ENCODE measurements at places on chromosomes 13 and 19. TPM values are rescaled to one million over a fixed set of nuclear protein-coding genes. Genes with fewer than 3 reads are reported as not detected.

GRCh38 chr13:19791953-19792537 lies 9.3 kb upstream of the PSPC1 start:
- no peak overlapping the region for H3K27ac ChIP-seq
- H3K36me3 ChIP-seq = peaks cover 5% of the 10 kb centered on the region
- H3K4me3 ChIP-seq = no peak overlapping the region
- no peak for DNase-seq
- H3K27me3 ChIP-seq = no peaks in the 10 kb centered on the region

DNA sequence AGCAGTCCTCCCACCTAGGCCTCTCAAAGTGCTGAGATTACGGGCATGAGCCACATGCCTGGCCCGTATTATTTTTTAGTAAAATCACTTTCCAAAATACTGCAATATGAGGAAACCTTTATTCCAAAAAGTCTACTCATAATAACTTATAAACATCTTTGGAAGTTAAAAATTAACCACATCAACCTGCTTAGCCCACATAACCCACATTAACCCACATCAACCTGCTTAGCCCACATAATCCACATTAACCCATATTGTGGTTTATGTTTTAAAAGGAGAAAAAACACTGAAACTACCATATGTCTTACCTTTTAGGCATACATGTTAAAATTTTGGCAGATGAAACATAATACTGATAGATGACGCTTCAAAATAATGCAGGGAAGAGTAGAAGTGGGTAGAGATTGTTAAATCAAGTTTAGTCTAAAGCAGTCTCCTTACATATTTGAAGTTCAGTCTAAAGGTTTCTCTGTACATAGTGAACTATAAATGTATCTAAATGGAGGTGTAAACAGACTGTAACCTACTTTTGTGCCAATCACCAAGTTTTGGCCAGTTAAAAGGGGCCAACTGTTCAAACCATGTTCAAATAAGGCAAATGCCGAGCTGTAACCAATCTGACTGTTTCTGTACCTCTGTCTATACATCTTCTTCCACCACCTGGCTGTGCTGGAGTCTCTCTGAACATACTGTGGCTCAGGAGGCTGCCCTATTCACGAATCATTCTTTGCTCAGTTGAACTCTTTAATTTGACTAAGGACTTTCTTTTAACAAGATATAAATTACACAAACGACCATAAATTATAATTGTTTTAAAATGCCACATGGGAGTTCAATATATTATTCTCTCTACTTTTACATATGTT lies 14.5 kb downstream of the KPNA3 start:
- H3K4me3 ChIP-seq = no peak overlapping the region
- H3K36me3 ChIP-seq = no peaks in the 10 kb centered on the region
- H3K4me1 ChIP-seq = peaks cover 66% of the 10 kb centered on the region
- H3K27me3 ChIP-seq = no peaks in the 10 kb centered on the region
- no peak overlapping the region for H3K27ac ChIP-seq

LYL1 gene
- 7.9 TPM for total RNA-seq

RNF17 gene
- total RNA-seq = not detected

Data from naive thymus-derived CD8-positive, alpha-beta T cell (primary cell).